ENCODE measurements at places on chromosomes 3 and 15. TPM values are rescaled to one million over a fixed set of nuclear protein-coding genes. Genes with fewer than 3 reads are reported as not detected.

MGLL gene
- total RNA-seq = 25.5 TPM

VIPR1 gene
- total RNA-seq = 4.2 TPM

PLA2G4D gene
- total RNA-seq = under 0.01 TPM

PPP2R3A gene
- 6.1 TPM for total RNA-seq

DNA sequence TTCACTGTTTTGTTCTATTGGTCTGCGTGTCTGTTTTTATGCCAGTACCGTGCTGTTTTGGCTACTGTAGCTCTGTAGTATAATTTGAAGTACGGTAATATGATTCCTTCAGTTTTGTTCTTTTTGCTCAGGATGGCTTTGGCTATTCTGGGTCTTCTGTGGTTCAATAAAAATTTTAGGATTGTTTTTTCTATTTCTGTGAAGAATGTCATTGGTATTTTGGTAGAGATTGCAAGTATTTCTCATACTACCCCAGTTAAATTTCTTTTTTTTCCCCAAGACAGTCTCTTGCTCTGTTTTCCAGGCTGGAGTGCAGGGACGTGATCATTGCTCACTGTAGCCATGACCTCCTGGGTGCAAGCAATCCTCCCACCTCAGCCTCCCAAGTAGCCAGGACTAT lies 53.4 kb downstream of the STARD9 start:
- DNase-seq = no peak

CPEB1 gene
- under 0.01 TPM for total RNA-seq

HCN4 gene
- not detected for total RNA-seq

GRCh38 chr3:185933374-185934173 lies 4.2 kb downstream of the TRA2B start:
- no peak for DNase-seq

THRB gene
- 9.0 TPM for total RNA-seq

- DNase-seq = no peak
These were observed 172.6 kb downstream of the TBC1D2B start for GRCh38 chr15:77904901-77905300.

STIMATE gene
- total RNA-seq = 7.9 TPM

GRCh38 chr3:113262304-113262665 lies 50.9 kb downstream of the BOC start:
- no peak for DNase-seq

GRCh38 chr3:188220988-188221818 lies 67.2 kb downstream of the LPP start:
- peak; percentile 15 for DNase-seq

DNA sequence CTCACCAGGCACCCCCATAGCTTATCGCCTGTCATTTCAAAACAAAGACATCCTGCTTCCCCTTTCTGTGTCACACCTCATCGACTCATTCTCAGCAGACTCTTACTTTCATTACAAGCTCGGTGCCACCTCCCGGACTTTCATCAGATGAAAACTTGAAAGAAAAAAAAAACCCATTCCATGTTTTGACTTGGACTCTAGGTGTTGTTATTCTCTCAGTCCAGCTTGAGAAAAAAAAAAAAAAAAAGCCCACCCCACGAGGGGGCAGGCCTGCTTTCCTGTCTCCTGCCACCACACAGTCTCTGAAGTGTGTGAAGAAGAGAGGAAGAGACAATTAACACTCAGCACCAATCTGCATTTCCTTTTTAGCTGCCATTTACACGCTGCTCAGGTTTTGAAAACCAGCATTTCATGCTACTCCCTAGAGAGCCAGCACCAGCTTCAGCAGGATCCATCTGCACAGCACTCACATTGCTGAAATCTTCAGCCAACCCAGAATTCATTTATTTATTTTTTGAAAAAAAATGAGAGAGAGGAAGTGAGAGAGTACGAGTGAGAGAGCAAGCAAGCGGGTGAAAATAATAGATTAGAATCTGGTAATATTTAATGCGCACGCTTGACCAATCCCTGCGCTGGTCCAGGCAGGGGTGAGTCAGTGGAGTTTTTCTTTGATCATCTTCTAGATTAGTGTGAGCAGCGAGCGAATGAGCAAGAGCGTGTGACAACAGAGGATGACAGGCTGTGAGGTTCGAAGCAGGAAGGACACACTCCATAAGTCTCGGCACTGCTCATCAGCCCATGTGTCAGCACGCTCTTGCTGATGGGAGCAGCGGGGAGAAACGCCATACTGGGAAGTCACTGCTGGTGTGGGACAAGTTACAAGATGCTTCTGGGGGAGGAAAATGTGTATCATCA lies 23.5 kb downstream of the ZNF80 start:
- peak; percentile 2 for DNase-seq

- no peak for DNase-seq
These were observed 52.0 kb downstream of the DZIP1L start for GRCh38 chr3:138063416-138063815.

DNA sequence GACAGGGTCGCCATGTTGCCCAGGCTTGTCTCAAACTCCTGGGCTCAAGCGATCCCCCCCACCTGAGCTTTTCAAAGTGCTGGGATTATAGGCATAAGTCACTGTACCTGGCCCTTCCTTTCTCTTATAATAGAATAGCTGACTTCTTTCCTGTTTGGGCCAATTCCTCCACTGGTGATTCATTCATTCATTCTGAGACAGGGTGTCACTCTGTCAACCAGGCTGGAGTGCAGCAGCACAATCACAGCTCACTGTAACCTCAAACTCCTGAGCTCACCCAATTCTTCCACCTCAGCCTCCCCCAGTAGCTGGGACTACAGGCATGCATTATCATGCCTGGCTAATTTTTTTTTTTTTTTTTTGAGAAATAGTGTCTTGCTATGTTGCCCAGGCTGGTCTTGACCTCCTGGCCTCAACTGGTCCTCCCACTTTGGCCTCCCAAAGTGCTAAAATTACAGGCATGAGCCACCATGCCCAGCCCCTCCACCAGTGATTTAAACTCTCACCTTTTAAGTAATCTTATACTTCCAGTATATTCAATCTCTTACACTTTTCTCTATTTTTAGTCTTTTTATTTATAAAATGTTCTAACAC lies 20.9 kb downstream of the GNB4 start:
- peak; percentile 77 for DNase-seq

DNA sequence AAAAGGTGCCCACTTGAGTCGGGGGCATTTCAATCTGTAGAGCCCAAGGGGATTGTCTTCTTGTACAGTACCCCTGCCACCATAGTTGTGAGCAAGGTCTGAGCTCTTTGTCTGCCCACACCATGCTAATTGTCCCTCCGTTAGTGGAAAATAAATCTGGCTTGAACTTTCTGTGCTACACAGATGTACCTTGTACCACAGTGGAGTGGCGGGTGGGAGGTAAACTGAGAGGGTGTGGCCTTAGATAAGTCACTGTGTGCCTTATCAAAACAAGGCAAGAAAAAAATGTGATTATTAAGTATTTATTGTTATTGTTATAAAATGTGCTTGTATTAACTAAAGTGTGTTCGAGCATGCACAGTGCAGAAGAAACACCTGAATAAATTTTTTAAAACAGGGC lies 242.9 kb upstream of the C2CD4B start:
- no peak for DNase-seq

DNA sequence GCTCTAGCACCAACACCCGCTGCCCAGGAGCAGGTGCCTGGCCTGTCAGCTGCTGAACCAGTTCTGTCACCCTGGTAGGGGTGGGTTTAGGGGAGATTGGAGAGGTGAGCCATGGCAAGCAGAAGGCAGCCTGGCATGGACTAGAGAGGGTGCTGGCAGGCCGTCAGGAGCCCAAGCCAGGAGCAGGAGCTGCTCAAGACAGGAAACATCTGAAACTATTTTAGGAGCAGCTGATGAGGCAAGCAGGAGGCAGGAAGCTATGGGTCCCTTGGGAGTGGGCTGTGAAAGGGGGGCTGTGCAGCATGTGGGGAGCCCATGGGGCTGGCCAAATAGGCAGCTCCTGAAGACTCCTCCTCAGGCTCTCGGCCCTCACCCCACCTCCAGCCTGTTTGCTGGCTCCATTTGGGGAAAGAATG lies 2.3 kb downstream of the INKA1 start:
- no peak for DNase-seq

DNA sequence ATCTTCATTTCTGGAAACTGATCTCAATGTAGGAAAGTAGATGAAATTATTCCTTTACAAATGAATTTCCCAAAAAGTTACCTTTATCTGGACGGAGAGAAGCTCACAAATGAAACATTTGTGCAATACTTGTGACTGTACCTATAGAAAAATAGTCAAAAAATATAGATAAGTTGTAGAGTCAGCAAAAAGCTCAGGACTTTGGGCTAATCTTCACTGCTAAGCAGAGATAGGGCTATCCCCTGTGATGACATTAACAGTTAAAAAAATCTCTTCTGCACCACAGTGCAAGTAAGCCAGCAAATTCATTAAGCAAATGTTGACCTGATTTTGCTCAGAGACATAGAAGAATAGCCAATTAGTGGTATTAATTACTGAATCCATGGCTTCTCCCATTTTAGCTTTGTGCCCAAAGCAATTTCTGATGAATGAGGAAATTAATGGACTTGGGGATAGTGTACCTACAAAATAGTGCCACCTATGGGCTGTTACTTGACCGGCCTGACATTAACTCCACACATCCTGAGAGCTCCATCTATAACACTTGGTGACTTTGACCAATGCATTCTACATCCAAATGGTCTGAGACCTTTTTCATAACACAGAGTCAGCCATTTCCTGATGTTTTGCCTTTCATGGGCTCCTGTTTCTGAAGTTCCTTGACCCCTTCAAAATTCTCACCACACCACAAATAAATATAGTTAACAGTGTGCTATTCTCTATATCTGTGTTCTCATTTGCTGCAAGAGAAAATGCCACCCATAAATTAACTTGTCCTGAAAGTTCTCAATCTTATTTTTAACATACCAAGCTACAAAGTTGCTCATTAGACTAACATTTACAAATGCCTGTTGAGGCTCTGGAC lies 105.0 kb downstream of the SSR3 start:
- peak; percentile 57 for DNase-seq

DNA sequence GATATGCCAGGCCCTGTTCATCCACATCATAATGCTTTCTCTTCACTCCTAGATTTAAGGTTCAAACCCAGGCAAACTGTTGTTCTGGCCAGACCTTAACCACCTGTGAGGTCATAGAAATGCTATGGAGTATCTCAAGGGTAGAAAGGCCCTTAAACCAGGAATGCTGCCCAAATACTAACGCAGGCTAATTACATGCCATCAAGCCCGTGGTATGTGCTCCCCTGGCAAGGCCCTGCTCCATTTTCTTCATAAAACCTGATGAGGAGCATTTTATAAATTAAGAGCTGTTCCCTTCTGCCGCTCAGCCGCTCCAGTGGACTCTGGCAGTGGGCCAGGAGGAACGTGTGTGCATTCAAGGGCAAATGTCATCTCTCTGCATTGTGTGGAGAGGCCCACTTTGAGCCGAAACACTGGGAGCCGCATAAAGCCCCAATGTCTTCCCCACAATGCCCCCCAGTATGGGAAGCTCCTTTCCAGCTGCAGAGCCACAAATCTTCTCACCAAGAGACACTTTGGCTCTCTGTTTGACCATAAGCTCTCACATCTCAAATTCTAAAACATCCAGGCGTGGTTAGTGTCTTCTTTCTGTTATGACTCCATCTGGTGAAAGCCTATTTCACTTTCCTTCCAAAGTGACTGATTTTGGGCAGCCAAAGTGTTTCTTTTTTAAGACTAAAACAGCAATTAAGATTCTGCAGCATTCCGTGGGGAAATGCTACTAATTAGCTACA lies 210.8 kb upstream of the NR2E3 start:
- DNase-seq = no peak

GRCh38 chr15:91357011-91357410 lies 257.0 kb downstream of the SV2B start:
- no peak for DNase-seq

PRSS50 gene
- total RNA-seq = not detected

CYP1A2 gene
- total RNA-seq = not detected

DNA sequence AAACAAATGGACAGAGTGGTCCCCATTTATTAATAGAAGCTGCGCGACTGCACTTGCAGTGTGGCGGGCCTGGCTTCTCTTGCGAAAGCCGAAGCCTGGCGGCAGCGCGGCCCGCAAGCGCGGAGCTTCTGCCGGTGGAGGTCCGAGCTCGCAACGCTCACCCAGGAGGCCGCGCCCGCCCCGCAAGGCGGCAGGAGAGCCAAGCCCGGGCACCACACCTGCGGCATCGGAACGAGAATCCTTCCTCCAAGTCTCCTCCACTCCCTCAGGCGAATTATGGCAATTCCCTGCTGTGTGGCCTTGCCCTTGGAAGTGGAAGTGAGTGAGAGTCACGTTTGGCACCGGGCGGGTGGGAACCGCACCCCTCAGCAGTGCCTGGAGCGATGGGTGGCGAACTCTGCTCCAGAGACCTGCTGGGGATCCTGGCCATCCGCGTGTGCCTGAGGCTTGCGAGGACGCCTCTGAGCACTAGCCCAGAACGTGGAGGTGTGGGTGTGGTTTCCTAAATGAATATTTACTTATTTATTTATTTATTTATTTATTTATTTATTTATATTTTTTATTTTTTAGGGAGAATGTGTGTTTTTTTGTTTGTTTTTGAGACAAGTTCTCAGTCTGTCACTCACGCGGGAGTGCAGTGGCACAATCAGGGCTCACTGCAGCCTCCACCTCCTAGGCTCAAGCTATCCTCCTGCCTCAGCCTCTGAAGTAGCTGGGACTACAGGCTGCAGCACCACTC lies 133.7 kb upstream of the UBE2E1 start:
- peak; percentile 18 for DNase-seq

DNA sequence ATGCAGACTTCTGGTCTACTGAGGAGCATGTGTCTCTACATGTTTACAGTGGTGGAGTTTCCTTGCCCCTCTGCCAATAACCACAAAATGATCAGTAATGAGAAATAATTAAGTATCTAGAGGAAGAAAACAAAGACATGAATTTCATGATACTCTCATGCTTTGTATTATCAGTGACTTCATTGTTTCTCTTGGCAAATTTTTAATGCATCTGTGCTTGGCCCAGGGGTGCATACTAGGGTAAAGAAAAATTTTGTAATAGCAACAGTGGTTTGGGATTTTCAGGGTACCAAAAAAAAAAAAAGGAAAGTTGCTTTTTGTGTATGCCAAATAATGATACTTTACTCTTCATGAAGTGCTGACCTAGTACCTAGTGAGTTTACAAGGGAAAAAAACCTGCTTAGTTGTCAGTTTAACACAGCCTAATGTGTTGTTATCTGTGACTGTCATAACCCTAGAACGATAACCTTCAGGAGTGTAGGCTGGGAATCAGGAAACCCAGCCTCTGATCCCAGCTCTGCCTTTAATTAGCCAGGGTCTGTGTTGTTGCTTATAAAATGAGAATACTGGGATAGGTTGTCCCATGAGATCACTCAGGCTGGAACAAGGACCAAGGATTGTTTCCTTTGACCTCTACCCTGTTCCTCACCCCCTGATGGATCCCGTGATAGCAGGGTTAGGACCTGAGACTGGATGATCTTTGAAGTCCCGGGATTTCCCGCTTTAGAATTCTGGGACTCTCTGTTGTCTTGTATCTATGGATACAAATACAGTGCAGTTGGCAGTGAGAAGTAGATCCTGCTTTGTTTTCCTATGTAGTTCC lies 117.5 kb downstream of the CMSS1 start:
- no peak for DNase-seq

Measured in bronchial epithelial cell (primary cell).